ENCODE measurements at places on chromosomes 1 and 21. TPM values are rescaled to one million over a fixed set of nuclear protein-coding genes. Genes with fewer than 3 reads are reported as not detected.

BEND5 gene
- total RNA-seq = 7.3 TPM

COL11A1 gene
- 0.48 TPM for total RNA-seq

CSMD2 gene
- total RNA-seq = 0.44 TPM

LENEP gene
- not detected for total RNA-seq

SDC3 gene
- total RNA-seq = 26.2 TPM

SELP gene
- 10.1 TPM for total RNA-seq

RERE gene
- 166 TPM for total RNA-seq

DNA sequence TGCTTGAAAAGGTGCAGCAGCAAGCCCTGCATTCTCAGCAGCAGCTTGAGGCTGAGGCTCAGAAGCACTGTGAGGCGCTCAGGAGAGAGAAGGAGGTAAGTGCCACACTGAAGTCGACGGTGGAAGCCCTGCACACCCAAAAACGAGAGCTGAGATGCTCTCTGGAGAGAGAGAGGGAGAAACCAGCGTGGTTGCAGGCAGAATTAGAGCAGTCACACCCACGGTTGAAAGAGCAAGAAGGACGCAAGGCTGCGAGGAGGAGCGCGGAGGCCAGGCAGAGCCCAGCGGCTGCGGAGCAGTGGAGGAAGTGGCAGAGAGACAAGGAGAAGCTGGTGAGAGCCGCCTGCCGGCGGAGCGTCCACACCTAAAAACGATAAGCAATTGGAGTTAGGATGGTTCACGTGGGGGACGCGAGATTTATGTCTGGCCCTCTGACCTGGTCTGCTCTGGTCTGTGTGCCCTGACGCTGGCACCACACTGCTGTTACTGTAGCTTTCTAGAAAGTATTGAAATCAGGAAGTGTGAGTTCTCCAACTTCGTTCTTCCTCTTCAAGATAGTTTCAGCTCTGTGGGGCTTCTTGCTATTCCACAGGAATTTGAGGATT is 26.7 kb upstream of the DIP2A start:
- DNase-seq = no peak

- DNase-seq = no peak
These were observed 220.7 kb downstream of the TOMM20 start for GRCh38 chr1:234907940-234908405.

DNA sequence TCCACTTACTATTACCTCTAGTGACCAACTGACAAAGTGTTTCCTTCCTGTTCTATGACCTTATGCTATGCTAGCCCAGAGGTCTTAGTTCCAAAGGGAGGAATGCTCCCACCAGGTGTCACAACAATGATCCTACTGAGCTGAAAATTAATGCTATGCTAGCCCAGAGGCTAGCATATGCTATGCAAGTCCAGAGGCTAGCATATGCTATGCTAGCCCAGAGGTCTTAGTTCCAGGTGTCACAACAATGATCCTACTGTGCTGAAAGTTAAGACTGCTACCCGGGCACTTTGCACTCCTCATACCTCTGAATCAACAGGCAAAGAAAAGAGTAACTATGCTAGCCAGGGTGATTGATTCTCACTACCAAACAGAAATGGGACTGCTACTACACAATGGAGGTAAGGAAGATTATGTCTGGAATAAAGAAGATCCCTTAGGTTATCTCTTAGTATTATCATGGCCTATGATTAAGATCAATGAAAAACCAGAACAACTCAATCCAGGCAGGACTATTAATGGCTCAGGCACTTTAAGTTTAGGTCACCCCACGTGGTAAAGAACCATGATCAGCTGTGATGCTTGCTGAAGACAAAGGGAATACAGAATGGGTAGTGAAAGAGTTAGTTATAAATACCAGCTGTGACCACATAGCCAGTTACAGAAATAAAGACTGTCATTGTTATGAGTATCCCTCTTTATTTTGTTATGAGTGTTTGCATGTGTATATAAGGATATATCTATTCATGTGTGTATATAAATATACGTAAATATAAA is 114.1 kb downstream of the CSMD2 start:
- no peak for DNase-seq

GRCh38 chr1:214901718-214902117 is 180.8 kb upstream of the KCNK2 start:
- no peak for DNase-seq

- no peak for DNase-seq
These were observed 30.8 kb upstream of the PTPRF start for GRCh38 chr1:43499898-43500297.

DNA sequence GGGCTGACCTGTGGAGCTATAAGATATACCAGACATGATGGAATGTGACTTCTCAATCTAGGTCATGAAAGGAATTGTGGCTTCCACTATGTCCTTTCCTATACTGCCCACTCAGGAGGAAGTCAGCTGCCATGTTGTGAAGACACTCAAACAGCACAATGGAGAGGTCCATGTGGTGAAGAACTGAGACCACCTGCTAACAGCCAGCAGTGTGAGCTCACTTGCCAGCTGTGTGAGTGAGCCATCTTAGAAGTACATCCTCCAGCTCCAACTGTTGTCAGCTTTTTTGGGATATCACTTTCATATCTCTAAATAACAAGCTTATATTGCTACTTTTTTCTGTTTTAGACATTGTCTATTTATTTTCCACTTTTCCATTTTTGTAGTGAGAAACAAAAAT is 29.7 kb downstream of the OLFML3 start:
- DNase-seq = no peak

DNA sequence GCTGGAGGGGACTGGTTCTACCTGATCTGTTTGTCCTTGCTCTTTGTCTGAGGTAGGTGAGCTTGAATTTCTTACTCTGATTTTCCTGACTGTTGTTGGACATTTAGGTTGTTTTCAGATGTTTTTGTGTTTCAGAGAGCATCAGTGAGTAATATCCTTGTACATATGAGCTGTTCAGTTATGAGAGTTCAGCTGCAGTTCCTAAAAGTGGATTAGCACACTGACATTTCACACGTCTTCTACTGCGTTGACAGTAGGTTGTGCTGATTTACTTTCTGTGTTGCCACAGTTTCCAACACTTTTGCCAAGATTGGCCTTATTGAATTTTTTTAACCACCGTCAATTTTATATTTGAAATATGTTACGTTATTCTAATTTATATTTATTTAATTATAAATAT is 27.7 kb downstream of the CXADR start:
- DNase-seq = no peak

DNA sequence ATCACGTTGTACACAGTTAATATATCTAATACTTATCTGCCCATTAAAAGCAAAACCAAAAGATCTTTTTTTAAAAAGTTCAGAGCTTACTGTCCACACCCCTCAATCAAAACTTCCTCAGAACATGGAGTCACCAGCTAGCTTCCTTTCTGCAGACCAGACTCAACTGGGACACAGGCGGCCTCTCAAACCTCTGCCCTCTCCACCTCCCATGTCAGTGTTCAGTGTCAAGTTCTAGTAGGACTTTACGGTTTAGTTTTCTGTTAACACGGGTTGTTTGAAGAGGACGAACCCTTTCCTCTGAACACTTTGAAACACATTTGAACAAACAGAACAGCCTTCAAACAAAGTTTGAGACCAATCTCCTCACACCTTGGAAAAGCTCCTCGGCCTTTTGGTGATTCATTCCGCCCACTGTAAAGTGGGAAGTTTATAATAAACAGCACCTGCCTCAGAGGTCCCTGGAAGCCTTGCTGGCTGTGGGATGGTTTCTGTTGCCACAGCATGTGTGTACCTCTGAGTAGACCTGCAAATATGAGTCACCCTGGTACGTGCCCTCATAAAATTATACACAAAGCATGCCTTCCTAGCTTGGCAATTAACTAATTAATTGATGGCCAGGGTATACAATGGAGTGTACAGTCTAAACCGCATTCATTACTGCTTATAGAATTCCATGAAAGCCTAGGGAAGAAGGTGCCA is 48.4 kb upstream of the SIPA1L2 start:
- no peak for DNase-seq

DNA sequence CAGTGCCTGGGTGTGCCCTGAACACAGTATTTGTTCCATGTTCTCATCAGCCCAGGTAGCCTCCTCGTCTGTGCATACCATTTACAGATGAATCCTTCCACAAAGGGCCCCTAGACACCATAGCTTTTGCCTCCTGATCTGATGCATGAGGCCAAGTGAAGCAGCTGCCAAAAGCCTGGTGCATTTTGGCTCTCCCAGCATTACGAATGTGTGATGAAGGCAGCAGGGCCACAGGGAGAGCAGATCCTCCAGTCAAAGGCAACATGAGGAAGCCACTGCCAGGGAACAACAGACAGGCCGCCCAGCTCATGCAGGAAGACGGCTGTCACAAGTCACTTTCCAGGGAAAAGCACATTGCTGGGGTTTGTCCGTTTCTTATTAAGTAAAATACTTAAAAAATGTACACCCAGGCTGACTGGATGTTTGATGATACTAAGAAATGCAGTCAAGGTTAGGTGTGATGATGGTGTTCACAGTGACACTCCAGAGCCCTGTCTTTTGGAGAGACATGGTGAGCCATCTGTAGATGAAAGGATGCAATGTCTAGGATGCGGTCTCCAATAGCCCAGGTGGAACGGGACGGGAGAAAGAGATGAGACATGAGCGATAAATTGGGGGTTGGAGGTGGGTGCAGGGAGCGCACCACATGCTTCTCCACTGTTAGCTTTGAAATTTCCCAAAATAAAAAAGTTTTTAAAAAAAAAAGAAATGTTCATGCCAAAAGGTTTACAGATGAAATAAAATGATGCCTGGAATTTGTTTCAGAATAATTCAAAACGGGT is 48.7 kb downstream of the NPHP4 start:
- DNase-seq = no peak

GRCh38 chr21:16620786-16621320 is 891.1 kb downstream of the USP25 start:
- DNase-seq = no peak

DNA sequence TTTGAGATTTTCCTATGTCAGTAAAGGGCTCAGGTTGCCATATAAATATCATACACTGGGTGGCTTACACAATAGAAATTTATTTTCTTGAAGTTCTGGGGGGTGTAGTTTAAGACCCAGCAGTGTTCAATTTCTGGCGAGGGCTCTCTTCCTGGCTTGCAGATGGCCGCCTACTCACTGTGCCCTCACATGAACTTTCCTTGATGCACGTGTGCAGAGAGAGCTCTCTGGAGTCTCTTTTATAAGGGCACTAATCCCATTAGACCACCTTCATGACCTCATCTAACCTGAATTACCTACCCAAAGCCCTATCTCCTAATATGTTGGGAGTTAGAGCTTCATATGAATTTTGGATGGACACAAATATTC is 21.1 kb downstream of the TMEM51 start:
- no peak for DNase-seq

GRCh38 chr1:229254910-229255541 is 15.9 kb upstream of the RAB4A start:
- no peak for DNase-seq

- no peak for DNase-seq
These were observed 2.3 kb downstream of the IL6R start for GRCh38 chr1:154407198-154408091.

DNA sequence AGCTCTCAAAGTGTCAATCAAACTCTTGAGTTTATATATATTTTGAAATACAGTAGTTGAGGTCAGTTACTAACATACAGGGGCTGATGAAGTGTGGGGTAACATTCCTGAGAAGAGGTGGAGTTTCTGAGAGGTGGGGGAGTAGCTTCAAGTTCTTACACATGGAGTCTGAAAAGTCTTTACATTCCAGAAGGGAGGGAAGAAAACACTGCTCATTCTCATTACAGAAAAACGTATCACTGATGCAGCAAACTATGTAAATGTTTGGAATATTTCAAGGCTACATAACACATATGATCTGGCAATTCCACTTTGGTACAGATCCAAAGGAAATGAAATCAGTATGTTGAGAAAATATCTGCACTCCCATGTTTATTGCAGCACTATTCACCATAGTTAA is 1065.8 kb upstream of the B3GALT2 start:
- DNase-seq = no peak

DNA sequence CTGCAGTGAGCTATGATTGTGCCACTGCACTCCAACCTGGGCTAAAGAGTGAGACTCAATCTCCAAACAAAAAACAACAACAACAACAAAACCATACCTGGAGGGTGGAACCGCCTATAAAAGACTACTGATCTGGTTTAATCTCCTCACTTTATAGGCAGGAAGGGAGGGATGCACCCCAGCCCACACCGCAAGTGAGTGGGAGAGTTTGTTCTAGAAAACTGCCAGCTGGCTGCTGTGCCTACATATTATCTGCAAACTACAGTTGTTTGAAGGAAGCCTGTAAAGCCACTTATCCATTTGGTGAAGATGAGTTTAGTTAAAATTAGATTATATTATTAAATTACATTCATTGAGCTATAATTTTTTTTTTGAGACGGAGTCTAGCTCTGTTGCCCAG is 9.1 kb upstream of the SRSF10 start:
- no peak for DNase-seq

DNA sequence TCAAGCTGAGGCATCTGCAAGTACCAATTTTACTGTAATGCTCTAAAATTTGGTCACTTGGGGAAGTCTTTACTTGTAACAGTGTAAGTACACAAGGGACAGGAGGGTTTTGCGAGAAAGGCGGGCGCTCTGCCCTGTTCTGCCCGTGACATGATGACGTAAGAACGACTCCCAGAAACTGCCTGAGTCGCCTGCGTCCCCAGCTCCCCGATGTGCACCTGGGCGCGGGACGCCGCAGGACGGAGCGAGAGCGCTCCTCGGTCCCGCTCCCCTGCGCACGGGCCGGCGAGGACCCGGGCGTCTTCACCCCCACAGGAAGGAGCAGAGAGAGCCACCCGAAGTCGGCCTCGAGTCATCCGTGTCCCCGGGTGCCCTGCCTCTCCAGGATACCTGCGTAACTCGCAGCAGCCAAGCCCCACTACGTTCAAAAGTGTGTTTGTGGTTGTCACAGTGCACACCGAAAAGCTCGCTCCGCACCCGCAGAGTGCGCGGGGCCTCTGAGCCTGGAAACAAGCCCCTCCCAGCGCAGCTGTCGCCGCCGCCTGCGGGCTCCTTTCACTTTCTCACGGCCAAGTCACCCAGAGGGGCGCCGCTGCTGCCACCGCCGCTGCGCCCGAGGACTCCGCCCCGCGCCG is 3.3 kb upstream of the ZBTB18 start:
- peak; percentile 80 for DNase-seq

- DNase-seq = no peak
These were observed 44.6 kb downstream of the UBE2U start for GRCh38 chr1:64248065-64248464.

DNA sequence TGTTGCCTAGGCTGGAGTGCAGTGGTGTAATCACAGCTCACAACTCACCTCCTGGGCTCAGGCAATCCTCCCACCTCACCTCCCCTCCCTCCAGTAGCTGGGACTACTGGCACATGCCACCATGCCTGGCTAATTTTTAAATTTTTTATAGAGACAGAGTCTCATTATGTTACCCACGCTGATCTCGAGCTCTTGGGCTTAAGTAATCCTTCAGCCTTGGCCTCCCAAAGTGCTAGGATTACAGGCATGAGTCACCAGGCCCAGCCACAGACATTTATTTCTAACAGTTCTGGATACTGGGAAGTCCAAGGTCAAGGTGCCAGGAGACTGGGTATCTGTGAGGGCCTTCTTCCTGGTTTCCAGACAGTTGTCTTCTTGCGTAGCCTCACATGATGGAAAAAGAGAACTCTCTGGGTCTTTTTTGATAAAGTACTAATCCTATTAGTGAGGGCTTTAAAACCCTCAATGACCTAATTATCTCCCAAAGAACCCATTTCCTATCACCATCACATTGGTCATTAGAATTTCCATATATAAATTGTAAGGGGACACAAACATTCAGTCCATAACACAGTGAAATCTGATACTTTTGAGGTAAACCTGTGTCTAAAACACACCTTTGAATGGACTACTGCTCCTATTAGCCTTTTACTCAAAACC is 67.9 kb downstream of the PHACTR4 start:
- DNase-seq = no peak
